NCI-H1048 (cell line): ENCODE measurements at places on chromosomes 11 and 22.

- no peak for DNase-seq
Measured at GRCh38 chr11:129427376-129427775, 51.7 kb downstream of the BARX2 start.

GRCh38 chr11:134975866-134976376 lies 563.9 kb upstream of the B3GAT1 start:
- DNase-seq: no peak

- no peak for DNase-seq
Measured at GRCh38 chr22:50201191-50202129, 649 bp downstream of the SELENOO start.

GRCh38 chr11:81497202-81497804 lies 1236.4 kb downstream of the FAM181B start:
- DNase-seq: no peak

- no peak for DNase-seq
Measured at GRCh38 chr11:11843211-11843621, 1.4 kb downstream of the USP47 start.

DNA sequence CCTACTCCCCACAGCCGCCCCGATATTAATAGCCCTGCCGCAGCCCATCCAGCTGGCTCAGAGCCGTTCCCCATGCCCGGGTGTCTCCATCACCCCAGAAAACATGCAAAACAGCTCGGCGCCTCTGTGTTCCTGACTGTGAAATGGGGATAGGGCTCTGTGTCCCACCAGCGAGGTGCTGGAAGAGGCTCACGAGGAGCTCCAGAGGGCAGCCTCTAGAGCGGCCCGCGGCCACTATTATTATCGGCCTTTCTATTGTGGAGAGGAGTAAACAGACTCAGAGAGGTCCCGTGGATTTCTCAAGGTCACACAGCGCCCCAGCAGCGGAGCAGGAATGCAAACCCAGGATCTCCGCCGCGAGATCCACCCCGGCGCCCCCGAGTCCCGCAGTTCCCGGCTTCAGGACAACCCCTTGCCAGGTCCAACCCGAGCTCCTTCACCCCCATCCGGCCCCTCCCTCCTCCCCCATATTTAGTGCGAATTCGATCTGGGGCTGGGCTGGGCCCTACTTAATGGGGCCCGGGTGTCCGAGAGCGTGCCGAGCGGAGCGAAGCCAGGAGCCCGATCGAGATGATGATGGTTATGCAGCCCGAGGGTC lies at the start of gene ACTN3:
Gene ACTN3, plus strand, starts transcription at position 536 of the 598 bp plus-strand sequence. Its CDS starts 35 bp downstream, at position 571.
- DNase-seq: no peak

DNA sequence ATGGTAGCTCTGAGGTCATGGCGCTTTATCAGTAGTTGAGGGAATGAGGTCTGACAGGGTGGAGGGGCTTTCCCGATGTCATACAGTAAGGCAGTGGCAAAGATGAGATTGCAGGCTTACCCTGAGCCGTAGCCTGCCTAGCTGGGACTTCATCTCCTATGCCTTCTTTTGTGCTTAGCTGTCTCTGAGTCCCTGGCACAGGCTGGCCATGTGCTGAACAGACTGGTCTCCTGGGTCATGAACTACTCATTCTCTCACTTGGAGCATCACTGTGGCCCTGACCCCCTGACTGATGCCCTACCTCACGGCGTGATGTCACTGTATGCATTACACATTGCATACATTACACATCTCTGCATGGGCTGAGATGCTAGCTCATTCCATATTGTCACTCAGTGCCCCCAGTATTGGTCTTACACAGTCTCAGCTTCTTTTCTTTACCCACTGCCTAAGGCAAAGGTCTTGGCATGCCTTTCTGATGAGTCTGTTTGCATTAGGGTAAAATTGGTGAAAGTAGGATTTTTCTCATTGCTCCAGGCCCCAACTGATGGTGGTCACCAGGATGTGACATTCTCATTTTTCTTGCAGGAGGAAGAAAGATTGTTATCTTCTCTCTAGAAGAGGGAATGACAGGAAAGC lies 389.4 kb upstream of the CADM1 start:
- DNase-seq: no peak

DNA sequence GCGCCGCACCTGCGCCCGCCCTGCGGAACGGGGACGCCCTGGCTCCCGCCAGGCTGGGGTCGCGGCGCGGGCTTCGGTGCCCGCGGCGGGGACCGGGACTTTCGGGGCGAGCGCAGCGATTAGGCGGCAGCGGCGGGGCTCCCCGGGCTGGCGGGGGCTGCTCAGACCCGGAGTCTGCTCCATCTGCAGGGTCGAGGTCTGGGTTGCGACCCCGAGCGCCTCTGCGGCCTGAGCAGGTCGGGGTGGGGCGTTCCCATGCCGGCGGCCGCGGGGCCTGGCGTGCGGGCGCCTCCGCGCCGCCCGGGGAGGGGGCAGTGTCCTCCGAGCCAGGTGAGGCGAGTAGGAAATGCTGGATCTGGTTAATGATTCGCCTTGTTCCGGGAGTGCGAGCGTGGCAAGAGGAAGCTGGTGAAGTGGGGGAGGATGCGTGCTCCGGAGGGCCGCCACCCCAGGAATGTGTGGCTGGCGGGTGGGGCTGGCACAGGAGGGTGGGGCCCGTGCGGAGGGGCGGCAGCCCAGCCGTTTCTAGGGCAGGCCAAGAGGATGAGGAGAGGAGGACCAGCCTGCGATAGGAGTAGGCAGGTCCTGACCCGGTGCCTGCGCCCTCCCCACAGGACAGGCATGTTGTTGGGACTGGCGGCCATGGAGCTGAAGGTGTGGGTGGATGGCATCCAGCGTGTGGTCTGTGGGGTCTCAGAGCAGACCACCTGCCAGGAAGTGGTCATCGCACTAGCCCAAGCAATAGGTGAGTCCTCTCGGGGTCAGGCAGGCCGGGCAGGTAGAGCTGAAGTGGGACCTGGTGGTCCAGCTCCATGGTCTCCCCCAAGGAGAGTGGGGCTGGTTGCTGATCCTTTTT lies 606 bp downstream of the RASSF7 start:
- no peak for DNase-seq

DNA sequence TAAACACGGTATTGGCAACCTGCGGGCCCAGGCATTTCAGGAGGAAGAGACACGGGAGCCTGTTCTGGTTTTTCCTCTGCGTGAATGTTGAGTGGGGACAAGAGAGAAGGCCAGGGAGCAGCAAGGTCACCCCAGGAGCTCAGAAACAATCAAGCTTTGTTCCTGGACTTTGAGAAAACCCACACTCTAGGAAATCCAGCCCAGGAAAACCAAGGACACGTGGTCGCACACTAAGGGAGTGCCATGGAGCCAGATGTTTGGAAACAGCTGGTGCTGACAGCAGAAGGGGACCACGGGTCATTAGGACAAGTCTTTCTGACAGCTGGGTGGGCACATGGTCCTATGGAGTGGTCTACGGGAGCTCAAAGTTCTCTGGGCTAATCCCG lies 44.1 kb downstream of the MYH9 start:
- no peak for DNase-seq

GRCh38 chr11:130480711-130481140 lies 32.3 kb downstream of the ADAMTS15 start:
- DNase-seq: no peak

DNA sequence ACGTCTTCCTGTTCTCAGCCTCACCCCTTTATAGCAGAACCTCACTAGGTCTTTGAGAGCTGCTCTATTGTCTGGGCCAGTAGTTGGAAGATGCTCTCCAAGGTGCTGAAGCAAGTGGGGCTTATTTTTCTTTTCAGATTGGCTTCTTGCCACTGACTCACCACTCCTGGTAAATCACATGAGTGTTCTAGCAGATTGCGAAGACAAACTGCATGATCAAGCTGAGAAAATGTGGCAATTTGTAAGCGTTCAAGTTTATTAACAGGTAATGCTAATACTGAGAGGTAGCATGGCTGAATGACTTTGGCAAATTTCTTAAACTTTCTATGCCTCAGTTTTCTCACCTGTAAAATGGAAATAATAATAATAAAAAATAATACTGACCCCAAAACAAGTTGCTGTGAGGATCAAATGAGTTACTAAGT lies 59.2 kb downstream of the CACNG2 start:
- DNase-seq: peak; percentile 25

GRCh38 chr11:9315078-9315688 lies 790 bp upstream of the TMEM41B start:
- DNase-seq: no peak
